Activated T-helper 2 cell treated with anti-CD3 and anti-CD28 coated beads, Interferon-gamma antibody, Interleukin-2, Interleukin-4, amounts not matched to agents 10 μg/mL and 5 μg/mL and 100 μg/mL, durations not matched to agents 14 hours and 24 hours and 36 hours (primary cell): ENCODE measurements at places on chromosomes 1 and 21. TPM values are rescaled to one million over a fixed set of nuclear protein-coding genes. Genes with fewer than 3 reads are reported as not detected.

The CFHR5 gene
- total RNA-seq = not detected in 2 replicates

The NCF2 gene
- total RNA-seq = 2.2 and 2.6 TPM in 2 replicates

The MCOLN3 gene
- 0.46 and 0.68 TPM in 2 replicates for total RNA-seq

The CDKN2C gene
- total RNA-seq = 14.5 and 15.1 TPM in 2 replicates

The KRTAP25-1 gene
- total RNA-seq = not detected in 2 replicates

The PDZK1IP1 gene
- not detected in 2 replicates for total RNA-seq

The FCRL4 gene
- not detected in 2 replicates for total RNA-seq

The URB2 gene
- total RNA-seq = 25.8 and 27.0 TPM in 2 replicates

- no peak for DNase-seq
These were observed 103.0 kb downstream of the GREM2 start for GRCh38 chr1:240508950-240509349.

DNA sequence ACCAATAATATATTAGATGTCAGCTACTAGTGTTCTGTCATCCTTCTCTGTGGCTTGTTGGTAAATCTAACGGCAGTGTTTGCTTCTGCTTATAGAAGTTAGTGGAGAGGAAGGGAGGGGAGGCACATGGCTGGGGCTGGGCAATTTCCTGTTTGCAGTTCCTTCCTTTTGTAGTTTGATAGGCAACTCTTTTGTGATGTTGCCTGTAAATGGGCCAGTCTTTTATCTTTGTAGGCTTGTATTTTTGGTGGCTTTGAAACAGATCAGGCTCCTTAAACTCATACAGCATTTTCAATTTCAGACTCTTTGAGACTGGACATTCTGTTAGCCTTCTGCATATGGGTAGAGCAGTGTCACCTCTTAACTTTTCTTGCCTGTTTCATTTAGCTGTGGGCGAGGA, 48.1 kb downstream of the CDC14A start:
- peak; percentile 56 for DNase-seq

GRCh38 chr1:47906527-47907176, 90.5 kb downstream of the TRABD2B start:
- no peak for DNase-seq

- no peak for DNase-seq
These were observed 493.8 kb downstream of the SIPA1L2 start for GRCh38 chr1:232136136-232136535.

DNA sequence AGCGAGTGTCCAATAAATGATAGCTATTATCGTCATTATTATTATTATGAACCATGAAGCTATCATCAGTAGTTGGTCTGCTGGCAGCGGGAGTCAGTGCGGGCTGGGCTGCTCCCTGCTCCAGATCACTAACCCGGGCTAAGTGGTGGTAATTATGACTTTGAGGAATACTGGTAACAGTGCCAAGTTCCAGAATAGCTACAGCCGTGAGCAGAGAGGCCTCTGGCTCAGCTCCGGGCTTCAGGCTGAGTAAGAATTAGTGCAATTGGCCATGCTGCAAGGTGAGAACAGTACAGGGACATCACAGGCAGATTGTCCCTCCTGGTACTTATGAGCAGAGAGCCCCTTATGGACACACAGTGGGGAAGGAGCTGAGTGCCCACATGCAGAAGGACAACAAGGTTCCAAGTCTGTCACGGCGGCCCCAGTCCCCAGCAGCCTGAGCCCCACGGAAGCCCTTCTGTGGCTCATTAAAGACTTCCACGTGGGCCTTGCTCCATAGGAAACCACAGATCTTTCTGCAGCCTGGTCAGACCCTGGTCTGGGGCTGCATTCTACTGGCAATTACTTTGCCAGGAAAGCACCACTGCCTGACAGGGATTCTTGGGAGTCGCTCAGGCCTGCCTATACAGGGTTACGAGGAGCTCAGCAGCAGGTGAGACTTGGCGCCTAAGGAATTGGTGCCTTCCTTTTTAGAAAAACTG, 235.1 kb downstream of the RRAGC start:
- no peak for DNase-seq

- DNase-seq = no peak
These were observed 14.8 kb upstream of the PSMA5 start for GRCh38 chr1:109441069-109441468.

- DNase-seq = no peak
These were observed 98.5 kb downstream of the ATF6 start for GRCh38 chr1:161864577-161864976.

DNA sequence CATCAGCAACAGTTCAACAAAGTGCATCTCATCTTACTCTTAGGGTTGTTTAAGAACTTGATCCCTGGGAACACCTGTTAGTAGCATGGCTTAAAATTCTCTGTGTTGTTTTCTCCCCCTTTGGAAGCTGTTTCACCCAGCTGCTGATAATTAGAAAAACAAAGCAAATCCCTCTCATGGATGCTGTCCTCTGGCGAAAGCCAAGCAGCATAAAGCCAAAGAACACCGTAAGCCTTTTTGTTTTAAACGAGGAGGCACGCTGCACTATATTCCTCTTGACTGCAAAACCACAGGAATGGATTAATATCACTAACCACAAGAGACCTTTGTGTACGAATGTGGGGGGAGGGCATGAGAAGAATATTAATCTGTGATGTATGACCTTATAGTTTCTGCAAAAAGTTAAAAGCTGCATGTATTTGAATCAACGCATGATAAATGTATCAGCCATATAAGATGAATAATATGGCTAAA, 923.2 kb downstream of the LTN1 start:
- no peak for DNase-seq

DNA sequence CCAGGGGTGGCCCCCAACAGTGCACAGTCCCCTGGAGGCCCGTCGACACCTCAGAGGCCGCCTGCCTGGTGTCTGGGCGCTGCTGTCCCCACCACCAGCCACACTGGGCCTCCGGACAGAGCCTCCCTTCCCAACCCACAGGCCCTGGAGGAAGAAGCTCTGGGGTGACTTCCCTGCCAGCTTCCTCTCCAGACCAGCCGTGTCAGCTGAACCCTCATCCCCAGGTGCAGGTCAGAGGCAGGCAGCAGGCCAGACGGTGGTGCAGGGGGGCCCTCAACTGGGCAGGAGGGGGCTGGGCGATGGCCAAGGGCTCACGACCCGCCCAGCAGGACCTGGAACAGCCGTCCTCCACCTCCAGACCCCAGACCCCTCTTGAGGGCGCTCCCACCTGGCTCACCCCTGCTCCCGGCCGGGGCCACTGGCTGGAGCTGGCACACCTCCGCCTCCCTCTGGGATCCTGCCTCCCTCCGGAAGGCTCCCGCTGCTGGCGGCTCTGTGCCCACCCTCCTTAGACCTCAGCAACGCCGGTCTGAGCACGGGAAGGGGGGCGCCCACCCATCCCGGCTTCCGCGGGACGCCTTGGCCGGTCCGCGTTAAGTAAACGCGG, 520 bp downstream of the TNFRSF18 start:
- no peak for DNase-seq

DNA sequence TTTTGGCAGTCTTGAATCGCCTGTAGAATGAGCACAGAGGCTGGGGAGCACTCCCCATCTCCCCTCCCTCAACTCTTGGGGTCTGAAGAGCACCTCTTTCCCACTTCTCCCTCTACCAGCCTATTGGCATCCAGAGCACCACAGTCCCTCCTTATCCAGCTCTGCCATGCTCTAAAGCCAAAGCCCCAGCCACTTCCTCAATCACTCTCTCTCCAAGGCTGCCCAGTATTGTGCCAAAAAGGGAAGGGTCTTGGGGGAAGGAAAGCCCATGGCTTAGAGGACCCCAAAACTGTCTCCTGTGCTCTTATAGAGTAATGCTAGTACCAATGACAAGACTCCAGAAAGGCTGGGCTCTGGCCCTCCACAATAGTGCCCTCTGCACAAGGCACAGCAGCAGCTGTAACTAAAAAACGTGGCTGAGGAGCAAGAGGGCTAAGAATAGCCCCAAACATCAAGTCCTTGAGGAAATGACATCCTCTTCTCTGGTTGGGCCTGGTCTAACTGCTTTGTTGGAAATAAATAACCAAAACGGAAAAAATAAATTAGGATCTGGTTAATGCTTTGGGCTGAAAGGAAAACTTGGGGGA, 28.4 kb downstream of the SLC27A3 start:
- no peak for DNase-seq

DNA sequence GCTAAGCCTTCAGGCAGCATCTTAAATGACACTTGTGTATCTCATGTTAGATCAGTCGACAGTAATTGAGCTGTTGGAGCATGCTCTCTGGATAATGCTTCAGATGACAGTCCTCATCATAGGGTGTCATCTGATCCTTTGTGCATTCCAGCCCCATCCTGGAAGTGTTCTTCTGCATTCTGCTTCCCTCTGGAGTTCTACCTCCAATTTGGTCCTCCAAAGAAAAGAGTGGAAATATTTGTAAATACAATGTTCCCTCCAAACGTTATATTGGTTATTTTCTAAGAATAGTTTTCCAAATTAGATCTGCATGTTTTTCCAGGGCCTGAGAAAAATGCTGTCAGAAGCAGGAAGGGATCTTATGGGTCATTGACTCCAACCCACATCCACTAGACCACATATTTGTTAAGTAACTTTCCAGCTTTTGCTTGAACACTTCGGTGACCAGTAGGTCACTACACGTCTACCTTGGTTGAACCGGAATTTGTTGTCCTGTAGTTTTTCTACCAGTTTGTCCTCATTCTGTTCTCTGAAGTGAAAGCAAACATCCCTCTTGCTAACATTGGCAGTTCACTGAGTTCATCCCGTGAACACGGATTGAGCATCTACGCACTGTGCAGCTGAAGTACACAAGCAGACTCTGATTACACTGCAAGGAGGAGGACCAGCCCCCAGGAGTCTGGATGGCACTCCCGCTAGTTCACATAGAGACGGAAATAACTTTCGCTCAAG, 136.0 kb downstream of the TLR5 start:
- DNase-seq = no peak

DNA sequence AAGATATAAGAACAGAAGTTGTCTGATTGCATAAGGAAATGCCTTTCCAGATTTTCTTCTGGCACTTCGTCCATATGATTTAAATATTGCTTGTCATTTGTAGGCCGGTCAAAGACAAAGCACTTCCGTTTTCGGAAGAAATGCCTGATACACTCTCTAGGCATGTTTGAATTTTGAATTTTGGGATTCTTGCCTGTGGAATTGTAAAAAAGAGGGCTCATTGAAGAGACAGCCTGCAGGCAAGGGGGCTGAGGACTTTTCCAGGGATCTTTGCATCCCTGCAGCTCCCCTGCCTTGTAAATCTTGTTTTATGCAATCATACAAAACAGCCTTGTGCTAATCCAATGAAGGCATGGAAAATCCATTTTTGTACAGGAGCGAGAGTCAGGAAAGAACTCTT, 7.4 kb downstream of the GBP4 start:
- DNase-seq = no peak

- DNase-seq = no peak
These were observed 330.0 kb downstream of the PTPRC start for GRCh38 chr1:198968866-198969265.

GRCh38 chr1:157173900-157174410, 35.8 kb upstream of the ETV3 start:
- no peak for DNase-seq

GRCh38 chr1:93585059-93585966, 96.3 kb downstream of the BCAR3 start:
- DNase-seq = no peak
